ENCODE measurements at places on chromosomes 4 and X. TPM values are rescaled to one million over a fixed set of nuclear protein-coding genes. Genes with fewer than 3 reads are reported as not detected.

- DNase-seq: no peak
Observed at GRCh38 chrX:20230406-20230805, 36.3 kb downstream of the RPS6KA3 start.

DNA sequence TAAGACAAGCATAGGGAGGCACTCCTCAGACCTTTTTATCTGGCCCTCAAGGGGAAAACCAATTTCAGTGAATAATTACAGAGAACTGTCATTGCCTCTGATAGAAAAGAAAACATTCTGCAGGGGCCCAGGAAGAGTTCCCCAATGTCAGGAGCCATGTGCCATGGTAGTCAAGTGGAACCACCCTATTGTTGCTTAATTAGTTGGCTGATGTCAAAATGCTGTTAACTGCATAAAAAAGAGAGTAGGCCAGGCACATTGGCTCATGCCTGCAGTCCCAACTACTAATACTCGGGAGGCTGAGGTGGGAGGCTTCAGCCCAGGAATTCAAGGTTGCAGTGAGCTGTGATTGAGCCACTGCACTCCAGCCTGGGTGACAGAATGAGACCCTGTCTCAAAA lies 28.6 kb upstream of the OGT start:
- no peak for DNase-seq

GRCh38 chrX:2538031-2538757 lies 37.4 kb upstream of the DHRSX start:
- no peak for DNase-seq

DNA sequence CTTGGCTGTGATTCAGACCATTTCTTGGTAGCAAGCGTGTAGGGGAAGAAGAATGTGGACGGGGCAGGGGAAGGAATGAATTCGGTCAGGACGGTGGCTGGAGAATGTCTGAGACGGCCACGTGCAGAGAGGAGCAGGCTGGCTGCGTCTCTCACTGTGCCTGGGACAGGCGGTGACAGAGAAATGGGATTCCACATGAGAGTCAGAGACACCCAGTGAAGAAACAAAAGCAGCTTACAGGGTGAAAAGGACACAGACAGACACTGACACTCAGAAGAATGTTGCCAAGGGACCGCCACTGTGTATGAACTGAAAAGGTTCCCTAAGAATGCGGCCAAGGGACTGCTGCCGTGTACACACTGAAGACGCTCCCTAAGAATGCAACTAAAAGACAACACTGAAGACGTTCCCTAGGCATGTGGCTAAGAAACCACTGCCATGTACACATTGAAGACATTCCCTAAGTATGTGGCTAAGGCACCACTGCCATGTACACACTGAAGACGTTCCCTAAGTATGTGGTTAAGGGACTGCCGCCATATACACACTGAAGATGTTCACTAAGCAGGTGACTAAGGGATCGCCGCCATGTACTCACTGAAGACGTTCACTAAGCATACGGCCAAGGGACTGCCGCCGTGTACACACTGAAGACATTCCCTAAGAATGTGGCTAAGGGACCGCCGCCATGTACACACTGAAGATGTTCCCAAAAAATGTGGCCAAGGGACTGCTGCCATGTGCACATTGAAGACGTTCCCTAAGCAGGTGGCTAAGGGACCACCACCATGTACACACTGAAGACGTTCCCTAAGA lies 49.1 kb downstream of the DHRSX start:
- DNase-seq: no peak

DNA sequence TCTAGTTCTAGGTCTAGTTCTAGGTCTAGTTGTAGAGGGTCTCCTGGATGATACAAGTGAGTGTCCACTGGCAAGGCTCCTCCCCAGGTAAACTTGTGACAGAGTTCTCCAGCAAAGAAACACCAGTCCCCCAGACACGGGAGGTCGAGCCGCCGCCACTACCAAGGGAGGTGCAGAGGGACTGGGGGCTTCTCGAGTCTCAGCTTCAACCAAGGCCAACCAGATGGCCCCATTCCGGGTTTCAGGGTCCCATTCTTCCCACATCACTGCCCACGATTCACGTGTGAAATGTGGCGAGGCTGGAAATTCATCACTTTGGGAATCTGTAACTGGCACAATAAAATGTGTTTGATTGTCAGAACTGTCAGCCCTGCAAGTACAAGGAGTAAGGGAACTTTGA lies 37.5 kb downstream of the TKTL1 start:
- no peak for DNase-seq

GRCh38 chr4:2789351-2789750 lies 3.5 kb upstream of the SH3BP2 start:
- no peak for DNase-seq

GRCh38 chrX:55161581-55161980 lies 58.6 kb upstream of the PAGE5 start:
- no peak for DNase-seq

The HS3ST1 gene
- 0.64 TPM for total RNA-seq
